ENCODE measurements at places on chromosomes 1 and 21. TPM values are rescaled to one million over a fixed set of nuclear protein-coding genes. Genes with fewer than 3 reads are reported as not detected.

- DNase-seq, result no peak
Measured at GRCh38 chr1:64973061-64973647, 6.8 kb upstream of the JAK1 start.

DNA sequence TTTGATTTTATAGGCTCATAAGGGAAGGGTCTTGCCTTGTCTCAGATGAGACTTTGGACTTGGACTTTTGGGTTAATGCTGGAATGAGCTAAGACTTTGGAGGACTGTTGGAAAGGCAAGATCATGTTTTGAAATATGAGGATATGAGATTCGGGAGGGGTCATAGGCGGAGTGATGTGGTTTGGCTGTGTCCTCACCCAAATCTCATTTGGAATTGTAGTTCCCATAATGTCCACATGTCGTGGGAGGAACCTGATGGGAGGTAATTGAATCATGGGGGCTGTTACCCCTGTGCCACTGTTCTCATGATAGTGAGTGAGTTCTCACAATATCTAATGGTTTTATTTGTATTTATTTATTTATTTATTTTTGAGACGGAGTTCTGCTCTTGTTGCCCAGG is 6.9 kb upstream of the CSDE1 start:
- DNase-seq, result no peak

- no peak for DNase-seq
Measured at GRCh38 chr1:55320891-55321290, 105.7 kb upstream of the USP24 start.

GRCh38 chr1:92443893-92444292 is 42.8 kb downstream of the GFI1 start:
- no peak for DNase-seq

- no peak for DNase-seq
Measured at GRCh38 chr1:70509996-70510876, 99.2 kb downstream of the CTH start.

DNA sequence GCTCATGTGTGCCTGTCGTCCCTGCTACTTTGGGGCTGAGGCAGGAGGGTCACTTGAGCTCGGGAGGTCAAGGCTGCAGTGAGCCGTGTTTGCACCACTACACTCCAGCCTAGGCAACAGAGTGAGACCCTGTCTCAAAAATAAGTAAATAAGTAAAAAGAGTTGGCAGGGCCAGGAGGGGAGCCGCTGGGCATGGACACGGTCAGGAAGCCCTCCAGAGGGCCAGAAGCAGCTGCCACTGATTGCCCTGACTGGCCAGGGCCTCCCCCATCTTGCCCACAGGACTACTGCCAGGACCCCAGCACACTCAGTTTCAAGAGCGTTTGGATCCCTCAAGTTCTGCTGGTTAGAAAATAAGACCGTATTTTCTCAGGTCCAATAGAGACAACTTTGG is 112.2 kb upstream of the IPO9 start:
- DNase-seq, result no peak

Gene TNFSF4
- total RNA-seq, result 14.7 TPM

Data from prostate gland (tissue), 2 donors.